ENCODE measurements at places on chromosomes 2 and 18.

DNA sequence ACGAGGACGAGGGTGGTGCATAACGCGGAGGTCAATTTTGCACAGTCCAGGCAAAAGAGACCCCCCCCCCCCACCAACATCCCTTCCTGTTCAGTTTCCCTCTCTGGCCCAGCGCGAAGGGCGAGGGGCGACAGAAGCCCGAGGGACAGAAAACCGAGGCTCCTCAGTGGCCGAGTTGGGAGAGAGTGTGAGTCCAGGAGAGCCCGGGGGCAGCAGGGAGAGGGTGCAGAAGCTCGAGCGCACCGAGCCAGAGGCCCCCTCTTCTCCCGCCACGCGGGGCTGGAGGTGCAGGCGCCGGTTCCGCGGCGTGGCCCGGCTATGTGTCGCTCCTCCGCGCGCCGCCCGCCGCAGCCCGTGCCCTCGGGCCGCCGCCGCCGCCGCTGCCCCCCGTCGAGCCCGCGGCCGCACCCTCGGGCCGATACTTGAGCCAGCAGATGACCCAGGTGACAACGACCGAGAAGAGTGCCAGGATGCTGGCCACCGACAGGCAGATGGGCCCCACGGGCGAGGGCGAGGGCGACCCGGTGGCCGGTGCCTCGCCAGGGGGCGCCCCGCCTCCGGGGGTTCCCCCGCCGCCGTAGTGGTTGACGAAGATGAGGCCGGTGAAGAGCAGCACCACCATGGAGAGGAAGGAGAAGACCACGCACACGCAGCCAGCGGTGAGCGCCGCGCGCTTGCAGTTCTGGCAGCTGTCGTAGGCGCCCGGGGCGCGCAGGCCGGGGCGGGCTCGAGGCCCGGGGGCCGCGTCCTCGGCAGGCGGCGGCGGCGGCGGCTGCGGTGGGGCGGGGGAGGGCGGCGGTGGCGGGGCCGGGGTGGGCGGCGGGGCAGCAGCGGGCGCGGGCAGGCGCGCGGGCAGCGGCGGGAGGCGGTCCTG is 20.2 kb upstream of the PAX3 start:
- DNase-seq: peak; percentile 64

DNA sequence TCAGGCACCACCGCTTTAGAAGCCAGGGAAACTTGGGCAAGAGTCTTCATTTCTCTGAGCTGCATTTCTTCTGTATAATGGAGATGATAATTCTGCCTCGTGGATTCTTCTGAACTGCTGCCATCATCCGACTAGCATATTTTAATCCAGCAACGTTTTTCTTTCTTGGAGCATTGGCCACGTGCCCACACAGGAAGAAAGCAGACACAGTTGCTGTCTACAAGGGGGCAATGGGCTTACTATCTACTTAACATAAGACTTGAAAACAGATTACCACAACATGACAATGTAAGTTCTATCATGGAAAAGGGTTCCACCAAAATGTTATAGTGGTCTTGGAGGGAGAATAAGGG is 176.5 kb downstream of the FAM210A start:
- no peak for DNase-seq

DNA sequence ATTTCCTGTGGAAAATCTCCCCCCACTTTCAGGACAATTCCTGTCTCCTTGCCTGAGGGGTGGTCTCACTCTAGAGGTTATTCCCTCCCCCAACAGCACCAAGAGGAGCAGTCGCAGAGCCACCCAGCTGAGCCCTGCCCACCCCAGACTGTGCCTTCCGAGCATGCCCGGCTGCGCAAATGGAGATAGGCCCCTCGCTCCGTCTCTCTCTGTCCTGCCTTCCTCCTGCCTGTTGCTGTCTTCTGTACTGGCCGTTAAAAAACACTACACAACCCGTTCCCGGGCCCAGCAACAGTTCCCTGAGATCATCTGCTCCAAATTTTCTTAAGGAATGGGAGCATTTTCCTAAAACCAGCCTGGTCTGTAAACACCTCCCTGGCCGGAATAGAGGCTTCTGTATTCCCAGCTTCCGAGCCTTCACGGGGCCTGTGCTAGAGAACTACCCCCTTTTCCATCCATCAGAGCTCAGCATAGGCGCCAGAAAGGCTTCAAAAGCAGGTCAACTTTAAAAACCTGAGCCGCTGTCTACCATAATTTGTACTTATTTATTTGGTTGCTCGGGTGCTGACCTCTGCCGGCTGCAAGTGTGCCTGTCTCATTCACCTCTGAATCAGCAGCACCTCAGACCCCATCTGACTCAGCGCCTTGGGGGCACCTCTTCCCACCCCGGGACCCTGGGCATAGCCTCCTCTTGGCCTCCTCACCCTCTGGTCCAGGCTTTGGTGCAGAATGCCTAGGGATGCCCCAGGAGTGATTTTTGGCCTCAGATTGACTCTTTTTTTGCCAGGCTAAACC is 159.4 kb downstream of the PXDN start:
- no peak for DNase-seq

- DNase-seq: no peak
These were observed 323.1 kb upstream of the TNP1 start for GRCh38 chr2:217182926-217183325.

- no peak for DNase-seq
These were observed 815.2 kb downstream of the TSN start for GRCh38 chr2:122570641-122571040.

- no peak for DNase-seq
These were observed 1674.5 kb upstream of the LRRTM1 start for GRCh38 chr2:81979086-81979485.

DNA sequence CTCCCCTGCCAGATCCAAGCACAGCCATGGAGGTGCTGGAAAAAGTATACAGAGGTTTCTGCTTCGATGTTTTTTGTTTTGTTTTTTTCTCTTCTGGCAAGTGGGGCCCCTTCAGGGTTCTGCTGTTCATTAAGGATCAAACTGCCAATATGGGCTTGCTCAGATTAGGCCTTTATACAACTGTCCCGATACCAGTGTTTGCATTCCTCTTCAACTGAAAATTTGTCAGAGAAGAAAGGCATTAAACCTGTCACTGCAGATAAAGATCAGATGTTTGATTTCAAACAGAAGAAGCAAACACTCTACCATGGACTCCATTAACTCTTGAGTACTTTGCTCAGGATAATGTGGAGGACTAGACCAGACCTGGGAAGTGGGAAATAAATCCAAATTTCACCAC is 396.0 kb upstream of the SMIM21 start:
- DNase-seq: peak; percentile 80

GRCh38 chr2:176024083-176024482 is 22.0 kb upstream of the LNPK start:
- no peak for DNase-seq

DNA sequence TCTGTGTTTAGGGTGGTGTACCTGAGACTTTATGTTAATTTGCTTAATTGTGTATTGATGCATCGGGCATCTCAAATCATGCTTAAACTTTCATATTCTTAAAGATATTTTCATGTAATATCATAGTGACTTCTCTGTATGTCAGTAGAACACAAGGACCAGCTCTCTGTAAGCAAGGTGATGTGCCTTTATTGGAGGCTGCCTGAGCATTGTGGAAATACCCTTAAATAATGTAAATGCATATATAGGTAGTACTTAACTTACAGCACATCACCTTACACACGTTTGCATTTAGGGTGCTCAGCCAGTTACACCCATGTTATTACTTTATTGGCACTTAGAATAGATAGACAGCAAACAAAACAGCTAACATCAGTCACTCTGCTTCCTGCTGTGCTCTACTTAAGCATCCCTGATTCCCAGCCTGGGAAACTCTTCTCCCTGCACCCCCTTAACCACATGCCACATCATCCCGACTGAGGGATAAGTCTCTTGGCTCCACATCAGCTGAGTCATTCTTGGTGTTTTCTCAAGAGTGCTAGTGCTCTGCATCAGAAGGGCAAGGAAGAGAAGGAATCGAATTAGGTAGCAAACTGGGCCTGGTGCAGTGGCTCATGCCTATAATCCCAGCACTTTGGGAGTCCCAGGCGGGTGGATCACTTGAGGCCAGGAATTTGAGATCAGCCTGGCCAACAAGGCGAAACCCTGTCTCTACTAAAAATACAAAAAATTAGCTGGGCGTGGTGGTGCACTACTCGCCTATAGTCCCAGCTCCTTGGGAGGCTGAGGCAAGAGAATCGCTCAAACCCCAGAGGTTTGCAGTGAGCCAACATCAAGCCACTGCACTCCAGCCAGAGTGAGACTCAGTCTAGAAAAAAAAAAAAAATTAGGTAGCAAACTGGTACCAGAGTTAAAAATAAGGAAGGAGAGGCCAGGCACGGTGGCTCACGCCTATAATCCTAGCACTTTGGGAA is 108.7 kb downstream of the MAP3K20 start:
- DNase-seq: no peak

GRCh38 chr2:64349131-64349530 is 104.8 kb upstream of the LGALSL start:
- no peak for DNase-seq

GRCh38 chr2:100905132-100905805 is 85.3 kb downstream of the NPAS2 start:
- no peak for DNase-seq

GRCh38 chr18:62187543-62188510 is 772 bp downstream of the RELCH start:
- peak; percentile 42 for DNase-seq

GRCh38 chr2:156334496-156335478 is 2.3 kb upstream of the NR4A2 start:
- peak; percentile 35 for DNase-seq

GRCh38 chr18:27824841-27825681 is 351.9 kb downstream of the CDH2 start:
- DNase-seq: no peak

GRCh38 chr18:62925031-62925688 is 209.8 kb downstream of the PHLPP1 start:
- DNase-seq: no peak

DNA sequence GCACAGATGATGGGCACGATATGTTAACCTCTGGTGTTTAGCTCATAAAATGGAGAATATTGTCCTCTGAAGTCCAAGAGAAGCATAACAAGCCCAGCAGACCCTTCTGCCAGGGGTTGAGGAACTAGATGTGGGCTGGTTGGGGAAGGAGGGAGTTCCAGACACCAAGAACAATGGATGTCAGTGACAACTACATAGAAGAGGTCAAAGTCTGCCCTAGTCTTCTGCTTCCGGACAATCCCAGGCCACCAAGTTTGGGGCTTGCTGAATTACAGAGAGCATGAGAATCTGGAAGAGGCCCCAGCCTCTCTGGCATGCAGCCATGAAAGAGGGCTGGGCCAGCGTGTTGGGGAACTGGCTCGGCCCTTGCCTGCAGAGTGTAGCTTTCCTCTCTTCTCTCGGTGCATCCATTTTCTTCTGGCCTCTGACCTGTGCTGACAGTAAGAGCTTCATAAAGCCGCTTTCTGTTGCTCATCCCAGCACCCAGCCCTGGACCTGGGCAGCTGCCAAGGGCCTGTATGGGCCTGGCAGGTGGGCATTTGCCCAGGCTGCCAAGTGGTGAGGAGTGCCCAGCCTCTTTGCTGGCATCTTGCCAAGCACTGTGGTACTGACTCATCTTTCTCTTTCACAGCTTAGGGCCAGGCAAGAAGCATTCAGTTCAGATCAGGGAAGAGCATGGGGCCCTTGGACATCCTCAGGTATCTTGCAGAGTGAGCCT is 14.6 kb upstream of the LAPTM4A start:
- DNase-seq: peak; percentile 90

- no peak for DNase-seq
These were observed 100.3 kb upstream of the MBOAT2 start for GRCh38 chr2:9103663-9104277.

DNA sequence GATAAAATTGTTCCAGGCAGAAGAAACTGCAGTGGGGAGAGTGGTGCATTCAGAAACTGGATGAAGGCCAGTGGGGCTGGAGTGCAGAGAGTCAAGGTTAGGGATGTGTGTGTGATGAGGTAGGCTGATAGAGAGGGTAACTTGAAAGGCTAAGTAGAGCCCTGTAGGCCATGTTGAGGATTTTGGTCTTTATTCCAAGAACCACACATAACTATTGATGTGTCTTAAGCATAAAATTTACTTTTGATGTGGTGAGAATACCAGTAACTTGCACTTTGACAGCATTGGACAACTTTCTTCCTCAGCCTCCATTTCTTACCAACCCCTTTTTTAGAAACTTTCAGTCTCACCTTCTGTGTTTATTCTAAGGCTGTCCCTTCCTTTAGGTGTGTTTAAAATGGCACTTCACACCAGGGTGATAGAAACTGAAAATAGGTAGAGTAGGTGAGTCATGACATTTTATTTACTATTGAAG is 22.6 kb downstream of the MTX2 start:
- no peak for DNase-seq

GRCh38 chr2:220473611-220474010 is 846.2 kb downstream of the SLC4A3 start:
- DNase-seq: no peak

DNA sequence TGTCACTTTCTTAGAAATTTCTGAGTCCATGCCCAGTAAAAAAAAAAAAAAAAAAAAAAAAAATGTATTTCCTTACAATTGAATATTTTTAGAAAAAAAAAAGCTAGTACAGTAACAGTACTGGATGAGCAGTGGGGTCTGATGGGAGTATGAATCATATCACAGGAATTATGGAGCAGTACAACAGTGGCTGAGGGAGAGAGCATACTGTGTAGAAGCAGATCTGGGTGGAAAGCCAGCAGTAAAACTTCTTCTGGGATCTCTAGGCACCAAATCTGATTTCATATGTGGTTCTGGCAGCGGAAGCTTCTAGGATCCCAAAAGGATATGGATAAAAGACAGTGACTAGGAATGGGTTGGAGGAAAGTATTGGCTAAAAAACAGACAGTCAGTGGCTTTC is 414.9 kb upstream of the FSHR start:
- DNase-seq: no peak

DNA sequence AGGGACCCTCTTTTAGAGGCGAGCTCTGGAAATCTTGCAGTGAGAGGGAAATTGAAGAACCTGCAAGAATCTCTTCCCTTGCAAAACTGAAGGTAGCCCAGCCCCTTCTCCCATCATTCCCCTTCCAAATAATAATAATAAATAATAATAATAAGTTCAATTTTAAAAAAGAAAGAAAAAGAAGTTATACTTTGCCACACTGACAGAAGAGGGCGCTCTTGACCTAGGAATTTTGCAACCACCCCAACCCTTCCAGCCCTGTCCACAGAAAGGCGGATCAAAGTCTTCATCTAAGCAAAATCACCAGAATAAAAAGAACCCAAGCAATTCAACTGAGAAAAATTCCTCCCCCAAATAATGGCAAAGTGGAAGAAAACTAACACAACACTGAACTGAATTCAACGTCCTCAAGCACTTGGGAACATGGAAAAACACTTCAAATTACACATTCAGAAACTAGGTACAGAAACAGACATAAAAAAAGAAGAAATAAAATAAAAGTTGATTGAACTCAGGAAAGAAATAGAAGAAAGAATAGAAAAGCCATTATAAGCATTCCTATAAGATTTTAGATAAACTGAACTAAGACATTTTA is 98.9 kb upstream of the GLS start:
- peak; percentile 13 for DNase-seq

- no peak for DNase-seq
These were observed 353.3 kb downstream of the DSC3 start for GRCh38 chr18:30689216-30689615.
